SJCRH30 (cell line): ENCODE measurements at places on chromosomes 6 and 20.

DNA sequence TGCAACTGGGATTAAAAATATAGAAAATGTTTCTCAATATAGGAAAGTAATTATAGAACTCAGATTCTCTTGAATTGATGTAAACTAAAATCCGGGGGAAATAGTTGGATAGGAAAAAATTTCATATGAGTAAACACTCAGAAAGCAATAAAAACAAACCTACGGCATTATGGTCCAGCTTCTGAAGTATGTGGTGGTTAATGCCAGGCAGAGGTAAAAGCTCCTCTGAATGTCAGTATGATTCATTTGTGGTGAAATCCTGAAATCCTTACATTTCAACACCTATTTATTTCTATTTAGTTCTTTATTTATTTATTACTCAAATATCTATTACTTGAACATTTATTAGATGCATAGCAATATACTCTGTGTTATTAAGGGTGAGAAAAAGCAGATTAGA, 145.1 kb downstream of the RIMS1 start:
- no peaks in the 10 kb centered on the region for H3K36me3 ChIP-seq
- no peaks in the 10 kb centered on the region for H3K4me1 ChIP-seq
- H3K27me3 ChIP-seq = no peaks in the 10 kb centered on the region
- no peak overlapping the region for H3K27ac ChIP-seq

DNA sequence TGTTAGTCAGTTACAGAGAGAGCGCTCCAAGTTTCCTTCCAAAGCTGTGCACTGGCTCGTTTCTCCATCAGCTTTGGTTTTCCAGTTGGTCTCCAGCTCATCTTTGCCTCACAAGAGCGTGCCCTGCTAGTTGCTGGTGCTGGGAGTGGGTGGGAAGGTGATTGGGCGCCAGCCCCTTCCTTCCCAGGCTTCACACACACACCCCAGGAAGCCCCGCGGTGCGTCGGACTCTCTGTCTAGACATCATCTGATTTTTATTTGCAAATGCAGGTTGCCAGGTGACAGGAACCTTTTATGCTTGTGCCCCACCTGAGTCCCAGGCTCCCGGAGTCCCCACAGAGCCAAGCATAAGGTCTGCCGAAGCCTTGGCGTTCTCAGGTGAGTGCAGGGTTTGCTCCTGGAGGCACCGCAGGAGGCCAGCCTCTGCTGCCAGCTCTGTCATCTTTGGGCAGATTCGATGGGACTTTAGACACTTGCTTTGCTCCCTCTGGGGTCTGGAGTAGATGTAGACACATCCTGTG, 7.1 kb downstream of the IRF4 start:
- no peaks in the 10 kb centered on the region for H3K36me3 ChIP-seq
- H3K4me3 ChIP-seq = no peak overlapping the region
- no peaks in the 10 kb centered on the region for H3K27me3 ChIP-seq
- H3K27ac ChIP-seq = no peak overlapping the region
- no peaks in the 10 kb centered on the region for H3K4me1 ChIP-seq

DNA sequence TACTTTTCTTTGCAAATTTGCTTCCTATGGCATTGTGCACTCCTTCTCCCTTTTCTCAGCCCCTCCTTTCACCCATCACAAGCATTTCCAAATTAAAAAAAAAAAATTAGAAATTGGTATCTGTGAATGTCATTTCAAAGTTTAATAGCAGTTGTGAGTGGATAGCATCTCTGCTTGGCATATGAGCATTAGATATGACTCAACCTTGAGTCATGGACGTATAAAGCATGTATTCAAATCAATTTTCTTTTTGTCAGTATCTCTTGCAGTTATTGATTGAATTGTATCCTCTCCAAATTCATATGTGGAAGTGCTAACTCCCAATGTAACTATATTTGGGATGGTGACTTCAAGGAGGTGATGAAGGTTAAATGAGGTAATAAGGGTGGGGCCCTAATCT, 60.1 kb upstream of the MAP3K7 start:
- no peak overlapping the region for H3K27ac ChIP-seq
- H3K27me3 ChIP-seq = no peaks in the 10 kb centered on the region
- DNase-seq = no peak
- H3K4me1 ChIP-seq = peaks cover 6% of the 10 kb centered on the region

DNA sequence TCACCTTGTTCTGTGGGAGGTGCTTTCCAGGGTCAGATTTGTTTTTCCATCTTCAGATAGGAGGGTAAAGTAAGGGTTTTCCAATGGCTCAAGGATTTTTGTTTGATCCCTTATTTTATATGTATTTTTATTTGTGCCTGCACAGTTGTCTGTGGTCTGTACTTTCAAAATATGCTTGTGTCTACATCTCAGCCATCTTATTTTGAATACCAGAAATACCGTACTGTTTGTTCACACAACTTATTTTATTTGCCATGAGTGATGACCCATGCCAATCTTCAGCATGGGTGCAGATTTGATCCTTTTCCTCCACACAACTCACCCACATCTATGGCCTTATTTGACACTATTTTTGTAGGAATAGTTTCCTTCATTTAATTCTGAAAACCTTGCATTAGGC, 72.2 kb upstream of the PTCHD4 start:
- no peak for DNase-seq
- no peaks in the 10 kb centered on the region for H3K36me3 ChIP-seq
- no peak overlapping the region for H3K4me3 ChIP-seq
- H3K4me1 ChIP-seq = no peaks in the 10 kb centered on the region
- H3K27ac ChIP-seq = no peak overlapping the region
- no peaks in the 10 kb centered on the region for H3K27me3 ChIP-seq

- H3K4me1 ChIP-seq = peaks cover 7% of the 10 kb centered on the region
- DNase-seq = no peak
- H3K27me3 ChIP-seq = no peaks in the 10 kb centered on the region
- H3K4me3 ChIP-seq = no peak overlapping the region
- H3K36me3 ChIP-seq = peaks cover 6% of the 10 kb centered on the region
- no peak overlapping the region for H3K27ac ChIP-seq
Measured at GRCh38 chr20:46903256-46903655, 8.6 kb downstream of the EYA2 start.

- no peak overlapping the region for H3K4me3 ChIP-seq
- no peak overlapping the region for H3K27ac ChIP-seq
- no peaks in the 10 kb centered on the region for H3K27me3 ChIP-seq
- H3K36me3 ChIP-seq = peaks cover 25% of the 10 kb centered on the region
- no peak for DNase-seq
- H3K4me1 ChIP-seq = peaks cover 8% of the 10 kb centered on the region
Measured at GRCh38 chr6:158762787-158763433, 56.3 kb downstream of the EZR start.

- no peak within 1 kb of the TSS for H3K27ac ChIP-seq
- no peaks in the 10 kb centered on the region for H3K36me3 ChIP-seq
- H3K27me3 ChIP-seq = 0 out of 2 replicates have a peak, but pooled peaks cover 4% of the 10 kb centered on the region
- DNase-seq = no peak
Measured at GRCh38 chr6:116876635-116877611, at the start of gene RFX6. Gene RFX6 (plus strand): TSS chr6:116877242. CDS start chr6:116877276, 34 bp downstream.

- no peak overlapping the region for H3K4me3 ChIP-seq
- H3K36me3 ChIP-seq = no peaks in the 10 kb centered on the region
- no peaks in the 10 kb centered on the region for H3K4me1 ChIP-seq
- no peak for DNase-seq
Measured at GRCh38 chr6:25130518-25130917, 148.7 kb upstream of the CARMIL1 start.

- DNase-seq = no peak
- H3K36me3 ChIP-seq = peaks cover 5% of the 10 kb centered on the region; the same call in 1 of the 2 replicates
- no peaks in the 10 kb centered on the region for H3K27me3 ChIP-seq
- H3K4me3 ChIP-seq = no peak overlapping the region
- no peak overlapping the region for H3K27ac ChIP-seq
Measured at GRCh38 chr6:88612631-88613030, 350.8 kb downstream of the RNGTT start.

GRCh38 chr6:100404051-100404450, 60.7 kb downstream of the SIM1 start:
- no peaks in the 10 kb centered on the region for H3K27me3 ChIP-seq
- no peak for DNase-seq
- no peaks in the 10 kb centered on the region for H3K36me3 ChIP-seq
- no peak overlapping the region for H3K4me3 ChIP-seq
- H3K27ac ChIP-seq = no peak overlapping the region
- no peaks in the 10 kb centered on the region for H3K4me1 ChIP-seq

DNA sequence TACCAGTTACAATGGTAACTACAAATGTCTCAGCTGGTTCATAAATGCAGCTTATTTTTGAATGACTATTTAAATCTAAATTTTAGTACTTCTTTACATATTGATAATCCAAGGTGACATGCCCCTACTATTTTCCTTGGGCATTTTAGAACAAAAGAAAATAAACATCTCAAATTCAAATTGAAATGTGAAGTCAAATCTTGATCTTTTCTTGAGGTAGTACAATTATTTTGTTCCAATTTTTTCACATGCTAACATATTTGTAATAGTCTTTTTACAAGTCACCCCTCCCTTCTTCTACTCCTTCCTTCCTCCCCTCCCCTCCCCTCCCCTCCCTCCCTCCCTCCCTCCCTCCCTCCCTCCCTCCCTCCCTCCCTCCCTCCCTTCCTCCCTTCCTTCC, 370.1 kb upstream of the MMS22L start:
- H3K27me3 ChIP-seq = no peaks in the 10 kb centered on the region
- H3K36me3 ChIP-seq = no peaks in the 10 kb centered on the region
- H3K27ac ChIP-seq = no peak overlapping the region
- H3K4me1 ChIP-seq = no peaks in the 10 kb centered on the region
- DNase-seq = no peak

- no peak overlapping the region for H3K4me3 ChIP-seq
- H3K27me3 ChIP-seq = no peaks in the 10 kb centered on the region
- peaks cover 4% of the 10 kb centered on the region for H3K4me1 ChIP-seq
- no peaks in the 10 kb centered on the region for H3K36me3 ChIP-seq
- DNase-seq = no peak
Measured at GRCh38 chr20:41224281-41224680, 86.9 kb downstream of the PLCG1 start.

DNA sequence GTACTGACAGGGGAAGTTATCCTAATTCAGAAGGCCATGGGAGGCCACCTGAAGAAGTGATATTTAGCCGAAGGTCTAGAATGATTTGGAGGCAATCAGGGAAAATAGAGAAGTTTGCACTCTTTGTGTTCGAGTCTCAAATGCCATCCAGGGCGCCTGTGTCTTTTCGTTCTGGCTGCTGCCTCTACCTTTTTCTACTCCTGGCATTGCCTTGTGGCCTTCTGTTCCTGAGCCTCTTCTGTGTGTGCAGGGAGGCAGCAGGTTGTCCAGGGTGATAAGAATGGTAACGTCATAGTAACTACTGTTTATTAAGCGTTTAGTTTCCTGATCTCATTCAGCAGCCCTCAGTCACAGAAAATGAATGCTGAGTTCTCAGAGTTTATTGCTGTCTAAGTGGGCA, 252.1 kb downstream of the FARS2 start:
- no peaks in the 10 kb centered on the region for H3K27me3 ChIP-seq
- H3K4me1 ChIP-seq = no peaks in the 10 kb centered on the region
- H3K36me3 ChIP-seq = no peaks in the 10 kb centered on the region
- H3K4me3 ChIP-seq = no peak overlapping the region

- DNase-seq = no peak
- H3K4me1 ChIP-seq = peaks cover 12% of the 10 kb centered on the region
- no peaks in the 10 kb centered on the region for H3K27me3 ChIP-seq
Measured at GRCh38 chr6:118504611-118505010, 43.5 kb upstream of the PLN start.

DNA sequence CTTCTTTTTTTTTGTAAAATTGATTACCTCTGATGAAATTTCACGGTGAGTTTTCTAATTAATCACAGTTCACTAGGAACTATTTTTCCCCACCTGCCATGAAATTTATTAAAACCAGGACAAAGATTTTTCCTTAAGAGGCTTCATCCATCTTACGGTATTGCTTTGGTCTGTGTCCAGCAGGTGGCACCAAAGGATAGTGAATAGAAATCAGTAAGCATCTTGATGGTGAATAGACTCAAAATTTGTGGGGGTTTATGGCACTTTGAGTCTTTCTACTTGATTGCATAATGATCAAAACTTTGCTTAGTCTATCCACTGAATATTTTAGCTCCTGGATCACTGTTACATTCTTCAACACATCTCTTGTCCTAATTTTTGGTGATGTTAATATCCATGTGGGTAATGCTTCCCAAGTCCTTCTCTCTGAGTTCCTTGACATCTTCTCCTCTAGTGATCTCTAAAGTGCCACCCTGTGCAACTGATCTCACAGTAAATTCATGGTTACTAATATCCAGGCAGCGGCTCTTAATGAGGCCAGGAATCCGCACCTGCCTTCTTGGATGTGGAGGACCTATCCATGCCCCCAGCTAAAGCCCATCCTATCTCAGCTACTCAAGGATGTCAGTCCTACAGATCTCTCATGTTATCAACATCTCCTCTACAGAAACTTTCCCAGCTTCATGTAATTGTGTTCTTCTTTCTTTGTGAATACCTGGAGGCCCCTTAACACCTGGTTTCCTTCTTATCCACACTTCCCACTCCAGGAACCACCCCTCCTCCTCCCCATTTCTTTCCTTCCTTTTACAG, 54.5 kb downstream of the STMND1 start:
- H3K27ac ChIP-seq = no peak overlapping the region
- DNase-seq = peak; percentile 35
- H3K36me3 ChIP-seq = no peaks in the 10 kb centered on the region
- H3K4me1 ChIP-seq = no peaks in the 10 kb centered on the region
- H3K27me3 ChIP-seq = no peaks in the 10 kb centered on the region
- H3K4me3 ChIP-seq = no peak overlapping the region

DNA sequence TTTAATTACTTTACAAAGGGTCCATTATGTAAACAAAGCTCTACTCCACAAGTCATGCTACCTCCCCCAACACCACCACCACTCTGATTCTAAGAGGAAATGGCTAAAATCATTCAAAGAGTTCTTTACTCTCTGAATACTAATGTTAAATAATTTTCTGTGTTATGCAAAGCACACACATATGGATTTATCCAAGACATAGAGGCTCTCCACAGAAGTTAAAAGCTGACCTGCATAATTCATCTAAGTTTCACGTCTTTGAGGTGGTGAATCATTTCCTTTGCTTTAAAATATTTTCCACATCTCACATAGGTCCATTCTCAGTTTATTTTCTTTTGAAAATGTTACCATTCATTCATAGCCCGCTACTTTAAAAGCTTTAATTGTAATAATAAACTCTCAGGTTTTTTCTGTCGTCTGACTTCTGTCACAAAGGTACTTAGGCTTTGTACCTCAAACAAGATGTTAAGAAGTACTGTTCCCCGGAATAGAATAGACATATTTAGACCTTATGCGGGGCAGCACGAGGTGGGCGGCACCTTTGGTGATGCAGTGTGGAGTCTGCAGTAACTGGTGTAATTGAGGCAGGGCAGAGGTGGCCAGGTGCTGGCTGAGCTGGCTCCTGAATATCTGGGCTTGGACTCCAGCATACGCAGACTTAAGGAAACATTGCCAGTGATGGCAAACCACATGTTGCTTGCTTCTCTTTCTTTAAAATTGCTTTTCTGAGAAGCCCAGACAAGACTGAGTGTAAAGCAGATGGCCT, 55.8 kb downstream of the KIF6 start:
- H3K4me3 ChIP-seq = no peak overlapping the region
- DNase-seq = no peak
- H3K27ac ChIP-seq = no peak overlapping the region
- H3K36me3 ChIP-seq = no peaks in the 10 kb centered on the region
- H3K27me3 ChIP-seq = no peaks in the 10 kb centered on the region
